Activated T-helper 1 cell treated with Interleukin-2 at 50 U/mL for 16 hours (primary cell): ENCODE measurements at places on chromosomes 5 and 9.

GRCh38 chr5:67291671-67292070 lies 95.1 kb upstream of the CD180 start:
- DNase-seq: no peak

GRCh38 chr9:8020186-8020585 lies 220.6 kb upstream of the DMAC1 start:
- no peak for DNase-seq

- DNase-seq: no peak
These were observed 22.7 kb downstream of the MED27 start for GRCh38 chr9:132056717-132057560.

DNA sequence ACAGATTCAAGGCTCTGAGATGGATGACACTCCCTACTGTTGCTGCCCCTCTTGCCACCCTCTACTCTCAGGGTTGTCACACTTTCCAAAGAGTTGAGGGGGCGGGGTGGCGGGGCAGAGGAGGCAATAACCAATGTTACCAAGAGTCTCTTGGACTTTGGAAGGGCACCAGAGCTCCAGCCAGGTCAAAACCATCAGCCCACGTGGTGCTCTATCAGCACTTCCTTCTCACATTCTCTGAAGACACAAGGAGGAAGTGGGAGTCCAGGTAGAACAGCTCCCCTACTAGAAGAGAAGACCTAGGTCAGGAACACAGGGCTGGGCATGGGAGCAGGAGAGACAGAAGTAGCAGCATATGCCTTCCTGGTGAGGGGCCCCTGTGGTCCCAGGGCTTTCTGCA lies 33.0 kb upstream of the PIK3R1 start:
- DNase-seq: no peak

GRCh38 chr5:131997727-131998117 lies 13.7 kb downstream of the ACSL6 start:
- DNase-seq: no peak

DNA sequence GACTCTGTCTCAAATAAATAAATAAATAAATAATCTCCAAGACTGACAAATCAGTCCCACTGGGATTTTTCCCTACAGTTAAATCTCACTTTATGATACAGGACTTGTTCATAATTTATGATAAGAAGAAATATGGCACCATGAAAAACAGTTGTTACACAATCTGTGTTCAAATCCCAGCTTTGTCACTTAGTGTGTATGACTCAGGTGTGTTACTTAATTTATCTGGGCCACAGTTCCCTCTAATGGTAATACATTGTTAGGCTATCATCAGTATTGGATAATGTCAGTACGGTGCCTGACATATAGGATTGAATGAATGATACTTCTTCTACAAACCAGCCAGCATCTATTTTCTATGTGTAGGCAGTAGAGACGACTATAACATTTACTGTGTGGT lies 23.1 kb downstream of the SLC36A3 start:
- DNase-seq: no peak

DNA sequence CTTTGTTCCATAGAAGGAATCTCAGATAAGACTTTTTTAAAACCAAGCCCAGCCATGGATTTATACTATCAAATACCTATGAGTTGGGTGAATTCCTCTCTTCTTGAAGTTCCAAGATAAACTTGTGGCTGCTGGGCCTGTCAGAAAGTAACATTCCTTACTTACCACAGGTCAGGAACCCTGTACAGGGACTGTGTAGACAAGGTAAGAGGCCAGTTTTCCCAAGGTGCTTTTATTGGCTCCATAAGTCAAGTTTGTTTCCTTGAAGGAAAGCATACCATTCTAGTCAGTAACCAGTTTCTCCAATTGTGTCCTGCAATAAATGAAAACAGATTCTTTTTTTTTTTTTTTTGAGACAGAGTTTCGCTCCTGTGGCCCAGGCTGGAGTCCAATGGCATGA lies 8.8 kb upstream of the CLTB start:
- no peak for DNase-seq
